ENCODE measurements at places on chromosomes 3 and 15.

DNA sequence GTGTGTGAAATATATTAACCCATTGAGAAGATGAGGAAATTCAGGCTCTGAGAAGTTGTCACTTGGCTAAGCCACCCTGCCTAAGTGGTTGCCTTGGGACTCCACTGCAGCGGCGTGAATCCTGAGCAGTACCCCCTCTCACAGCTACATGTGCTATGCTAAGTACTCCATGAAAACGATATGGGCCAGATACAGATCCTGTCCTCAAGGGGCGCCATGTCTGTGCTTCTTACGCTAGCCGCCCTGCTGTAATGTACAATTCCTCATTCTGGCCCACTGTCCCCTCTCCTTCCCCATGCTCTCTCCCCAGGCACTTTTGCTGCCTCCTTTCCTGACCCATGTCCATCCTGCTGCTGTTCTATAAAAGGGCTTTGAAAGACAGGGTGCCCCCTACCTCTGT, 140.3 kb downstream of the FEZF2 start:
- no peak for DNase-seq

DNA sequence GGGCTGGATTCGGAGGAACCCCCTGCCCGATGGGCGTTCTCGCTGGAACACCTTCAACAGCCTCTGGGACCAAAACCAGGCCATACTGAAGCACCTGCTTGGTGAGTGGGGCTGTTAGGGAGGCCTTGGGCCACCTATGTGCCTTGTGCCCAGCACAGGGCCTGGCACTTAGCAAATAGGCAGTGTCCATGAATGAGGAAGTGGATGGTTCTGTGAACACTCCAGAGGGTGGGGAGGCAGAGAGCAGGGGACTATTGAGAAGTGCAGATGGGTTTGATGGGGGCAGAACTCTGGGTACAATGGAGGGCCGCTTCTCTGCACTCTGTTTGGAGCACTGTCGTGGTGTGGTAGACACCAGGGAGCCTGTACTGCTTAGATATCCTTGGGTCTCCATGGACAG, 1.5 kb downstream of the ECE2 start:
- DNase-seq: no peak

GRCh38 chr15:33402600-33402999, 91.8 kb downstream of the RYR3 start:
- DNase-seq: no peak

- no peak for DNase-seq
These were observed 94.5 kb downstream of the CFAP20DC start for GRCh38 chr3:58955308-58955707.

DNA sequence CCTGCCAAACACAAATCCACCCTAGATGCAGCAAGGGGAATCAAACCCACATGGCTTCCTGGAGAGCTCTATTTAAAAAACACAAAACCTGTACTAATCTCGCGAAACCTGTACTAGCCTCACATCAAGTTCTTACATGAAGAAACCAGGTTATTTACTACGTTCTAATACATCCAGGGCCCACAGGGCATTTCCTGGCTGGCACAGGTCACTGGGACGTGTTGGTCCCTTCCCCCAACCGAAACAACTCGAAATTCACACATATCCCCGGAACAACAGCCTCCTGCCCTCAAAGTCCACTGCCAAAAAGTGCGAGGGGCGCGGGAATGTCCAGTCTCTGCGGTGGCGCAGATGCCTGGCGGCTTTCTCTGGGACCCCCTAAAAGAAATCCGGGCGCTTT, 955 bp downstream of the CDCP1 start:
- no peak for DNase-seq

DNA sequence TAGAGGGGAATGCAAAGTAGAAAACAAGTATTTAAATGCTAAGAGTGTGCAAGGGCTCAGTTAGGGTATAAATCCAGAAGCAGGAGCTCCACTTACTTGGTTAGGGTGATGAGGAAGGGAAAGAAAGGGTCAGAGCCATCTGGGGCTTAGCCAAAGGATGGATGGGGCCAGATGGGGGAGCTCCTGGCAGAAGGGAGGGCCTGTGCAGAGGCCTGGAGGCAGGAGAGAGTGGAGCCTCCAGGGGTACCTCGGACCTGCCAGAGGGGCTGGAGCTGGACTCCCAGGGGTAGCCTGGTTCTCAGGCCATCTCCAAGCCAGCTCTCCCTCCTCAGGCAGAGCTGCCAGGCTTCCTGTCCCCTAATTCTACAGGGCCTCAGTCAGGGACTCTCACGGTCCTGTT, 506.3 kb downstream of the SHQ1 start:
- DNase-seq: no peak

- DNase-seq: no peak
These were observed 54.0 kb downstream of the MBNL1 start for GRCh38 chr3:152322756-152323155.

- DNase-seq: no peak
These were observed 26.1 kb downstream of the POMGNT2 start for GRCh38 chr3:43079536-43080332.

DNA sequence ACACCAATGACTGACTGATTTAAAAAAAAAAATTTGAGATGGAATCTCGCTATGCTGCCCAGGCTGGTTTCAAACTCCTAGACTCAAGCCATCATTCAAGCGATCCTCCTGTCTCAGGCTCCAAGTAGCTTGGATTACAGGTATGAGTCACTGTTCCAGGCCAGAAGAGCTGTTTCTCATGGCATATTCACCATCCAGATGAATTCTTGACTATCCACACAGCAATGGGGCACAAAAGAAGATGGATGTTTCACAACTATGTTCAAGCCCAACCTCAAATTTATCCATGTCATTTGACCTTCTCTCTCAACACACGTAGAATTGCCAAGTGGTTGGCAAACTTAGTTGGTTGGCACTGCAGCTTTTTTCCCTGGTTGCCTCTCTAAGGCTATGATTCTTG, 40.6 kb downstream of the PRICKLE2 start:
- no peak for DNase-seq

DNA sequence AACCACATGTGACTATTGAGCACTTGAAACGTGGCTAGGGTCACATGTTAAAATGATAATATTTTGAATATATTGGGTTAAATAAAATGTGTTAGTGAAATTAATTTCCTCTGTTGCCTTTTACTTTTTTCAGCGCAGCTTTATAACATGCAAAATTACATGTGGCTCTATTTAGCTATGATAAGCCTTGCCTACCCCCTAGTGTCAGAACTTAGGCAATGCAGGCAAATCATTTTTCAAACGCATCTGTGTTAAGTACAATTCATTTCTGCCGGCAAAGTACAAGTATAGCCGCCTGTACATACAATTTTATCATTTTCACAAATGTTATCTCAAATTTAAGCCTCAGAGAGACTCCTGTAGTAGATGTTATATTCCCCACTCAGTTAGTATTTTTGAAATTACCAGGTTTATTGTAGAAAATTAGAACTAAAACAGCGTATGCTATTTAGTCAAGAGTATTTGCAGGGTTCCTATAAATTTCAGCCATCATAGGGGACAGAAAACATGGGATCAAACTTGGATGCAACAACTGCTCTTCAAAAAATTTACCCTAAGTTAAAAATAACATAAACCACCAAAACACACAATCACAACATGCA, 56.1 kb downstream of the TAFA4 start:
- DNase-seq: peak; percentile 31

- DNase-seq: no peak
These were observed 238.8 kb upstream of the TLE3 start for GRCh38 chr15:70336425-70337009.

- no peak for DNase-seq
These were observed 3.5 kb downstream of the RORA start for GRCh38 chr15:61225614-61226013.

Data from NCI-H1092 treated with DMSO at 0.1 percent for 48 hours (cell line).